ENCODE measurements at places on chromosomes 11 and 22.

GRCh38 chr11:47359586-47359985 is 7.1 kb upstream of the MYBPC3 start:
- DNase-seq, result no peak

GRCh38 chr11:69002110-69002569 is 10.9 kb downstream of the MRGPRF start:
- DNase-seq, result peak; percentile 17

- no peak for DNase-seq
These were observed 70.8 kb upstream of the USP47 start for GRCh38 chr11:11770921-11771486.

- DNase-seq, result no peak
These were observed 409.5 kb downstream of the NXPE2 start for GRCh38 chr11:115087791-115088190.

GRCh38 chr11:45385844-45386243 is 99.7 kb upstream of the SYT13 start:
- DNase-seq, result no peak

DNA sequence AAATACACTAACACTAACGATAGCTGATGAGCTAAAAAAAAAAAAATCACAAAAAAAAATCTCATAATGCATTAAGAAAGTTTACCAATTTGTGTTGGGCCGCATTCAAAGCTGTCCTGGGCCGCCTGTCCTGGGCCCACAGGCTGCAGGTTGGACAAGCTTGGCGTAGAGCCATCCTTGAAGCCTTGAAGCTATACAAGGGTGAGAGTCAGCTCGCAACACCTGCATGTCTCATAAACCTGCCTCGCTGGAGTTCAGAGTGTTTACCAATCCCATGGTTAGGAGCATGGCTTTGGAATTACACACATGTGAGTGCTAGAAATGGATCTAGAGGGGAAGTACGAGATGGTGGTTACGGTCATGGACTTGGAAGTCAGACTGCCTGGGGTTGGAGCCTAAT is 453.7 kb downstream of the INSC start:
- DNase-seq, result no peak

DNA sequence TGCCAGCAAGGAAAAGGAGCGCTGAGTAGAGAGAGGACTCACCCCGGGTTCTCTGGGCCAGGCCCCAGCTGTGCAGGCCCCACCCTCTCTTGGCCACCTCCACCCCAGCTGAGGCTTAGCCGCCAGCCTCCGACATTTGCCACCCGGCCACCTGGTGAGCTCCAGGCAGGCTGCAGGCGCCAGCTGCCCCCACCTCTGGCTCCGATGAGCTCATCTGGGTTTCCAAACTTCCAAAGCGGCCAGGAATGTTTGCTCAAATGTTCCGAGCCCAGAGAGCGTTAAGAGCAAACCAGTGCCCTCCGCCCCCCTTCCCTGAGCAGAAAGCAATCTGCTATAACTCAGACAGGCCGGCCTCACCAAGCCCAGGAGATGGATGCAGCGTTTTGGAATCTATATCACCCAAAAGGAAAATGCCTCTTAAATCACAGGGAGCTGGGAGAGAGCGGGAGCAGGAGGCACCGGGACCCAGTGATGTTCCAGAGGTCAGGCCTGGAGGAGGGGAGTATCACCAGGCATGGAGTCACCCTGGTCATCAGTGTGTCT is 9.1 kb upstream of the MN1 start:
- DNase-seq, result peak; percentile 45

DNA sequence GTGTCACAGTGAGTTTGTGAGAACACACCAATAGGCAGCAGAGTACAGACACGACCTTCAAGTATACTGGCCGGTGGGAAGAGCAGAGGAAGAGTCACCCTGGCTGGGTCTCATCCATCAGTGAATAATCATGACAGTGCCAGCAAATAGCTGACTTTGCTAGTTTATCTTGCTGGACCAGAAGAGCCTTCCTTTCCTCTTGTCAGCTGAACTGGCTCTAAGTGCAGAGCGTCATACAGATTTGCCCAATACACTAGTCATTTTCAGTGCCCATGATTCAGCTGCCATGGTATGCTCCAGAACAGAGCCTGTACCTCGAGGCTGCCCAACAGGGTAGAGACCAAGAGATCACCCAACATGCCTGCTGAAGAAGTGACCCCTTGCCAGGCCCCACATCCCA is 82.9 kb upstream of the TBCEL start:
- no peak for DNase-seq

DNA sequence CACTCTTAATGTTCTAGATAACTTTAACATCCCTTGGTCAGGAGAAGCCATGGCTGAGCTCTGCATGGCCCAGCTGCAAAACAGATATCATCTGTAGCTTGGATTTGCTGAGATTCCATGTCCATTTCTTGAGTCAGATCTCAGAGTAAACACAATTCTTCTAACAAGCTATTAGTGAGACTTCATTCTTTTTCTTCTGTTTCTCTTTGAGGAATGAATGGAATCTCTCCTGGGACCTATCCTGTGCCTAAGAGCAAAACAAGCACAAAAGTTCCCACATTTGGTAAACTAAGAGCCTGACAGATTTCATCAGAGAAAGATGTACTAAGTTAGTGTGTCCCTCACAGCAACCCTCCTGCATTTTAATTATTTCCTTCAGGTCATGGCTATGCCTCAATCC is 142.8 kb downstream of the MAML2 start:
- DNase-seq, result no peak

GRCh38 chr22:37854946-37855345 is 5.7 kb downstream of the EIF3L start:
- DNase-seq, result no peak

Data from NCI-H82 (cell line).